Hippocampal formation (tissue), 2 donors: ENCODE measurements at places on chromosomes 1 and 21.

DNA sequence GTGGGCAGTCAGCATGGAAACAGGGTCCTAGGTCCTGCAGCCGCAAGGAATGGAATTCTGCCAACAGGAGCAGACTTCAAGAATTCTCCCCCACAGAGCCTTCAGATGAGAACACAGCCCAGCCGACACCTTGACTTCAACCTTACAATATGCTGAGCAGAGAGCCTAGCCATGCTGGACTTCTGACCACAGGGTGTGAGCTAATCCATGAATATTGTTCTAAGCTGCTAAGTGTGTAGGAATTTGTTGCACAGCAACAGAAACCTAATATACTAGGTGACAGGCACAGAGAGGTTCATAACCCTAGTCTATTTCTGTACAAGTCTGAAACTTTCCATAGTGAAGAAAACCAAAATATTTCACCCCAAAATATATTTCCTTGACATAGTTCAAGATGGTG lies 32.9 kb upstream of the IFNGR2 start:
- DNase-seq: no peak

- peak; percentile 67 for DNase-seq
Measured at GRCh38 chr1:67149179-67149770, 14.5 kb upstream of the C1orf141 start.

DNA sequence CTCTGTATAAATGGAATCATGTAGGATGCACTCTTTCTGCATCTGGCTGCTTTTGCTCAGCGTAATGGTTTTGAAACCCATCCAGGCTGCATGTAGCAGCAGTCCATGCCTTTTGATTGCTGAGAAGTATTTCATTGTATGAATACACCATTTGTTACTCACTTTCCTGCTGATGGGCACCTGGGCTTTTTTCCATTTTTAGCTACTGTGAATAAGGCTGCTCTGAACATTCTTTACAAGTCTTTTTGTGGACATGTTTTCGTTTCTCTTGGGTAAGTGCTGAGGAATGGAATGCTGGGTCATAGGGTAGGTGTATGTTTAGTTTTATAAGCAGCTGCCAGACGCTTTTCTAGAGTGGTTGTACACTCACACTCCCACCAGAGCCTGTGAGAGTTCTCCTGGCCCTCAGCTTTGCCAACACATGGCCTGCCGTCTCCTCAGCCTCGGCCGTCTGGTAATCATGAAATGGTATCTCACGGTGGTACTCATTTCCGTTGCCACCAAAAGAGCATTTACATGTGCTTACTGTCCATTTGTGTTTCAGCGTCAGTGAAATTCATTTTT lies 22.7 kb downstream of the SLX9 start:
- no peak for DNase-seq

GRCh38 chr21:36534656-36535055 lies 54.7 kb upstream of the CLDN14 start:
- no peak for DNase-seq

DNA sequence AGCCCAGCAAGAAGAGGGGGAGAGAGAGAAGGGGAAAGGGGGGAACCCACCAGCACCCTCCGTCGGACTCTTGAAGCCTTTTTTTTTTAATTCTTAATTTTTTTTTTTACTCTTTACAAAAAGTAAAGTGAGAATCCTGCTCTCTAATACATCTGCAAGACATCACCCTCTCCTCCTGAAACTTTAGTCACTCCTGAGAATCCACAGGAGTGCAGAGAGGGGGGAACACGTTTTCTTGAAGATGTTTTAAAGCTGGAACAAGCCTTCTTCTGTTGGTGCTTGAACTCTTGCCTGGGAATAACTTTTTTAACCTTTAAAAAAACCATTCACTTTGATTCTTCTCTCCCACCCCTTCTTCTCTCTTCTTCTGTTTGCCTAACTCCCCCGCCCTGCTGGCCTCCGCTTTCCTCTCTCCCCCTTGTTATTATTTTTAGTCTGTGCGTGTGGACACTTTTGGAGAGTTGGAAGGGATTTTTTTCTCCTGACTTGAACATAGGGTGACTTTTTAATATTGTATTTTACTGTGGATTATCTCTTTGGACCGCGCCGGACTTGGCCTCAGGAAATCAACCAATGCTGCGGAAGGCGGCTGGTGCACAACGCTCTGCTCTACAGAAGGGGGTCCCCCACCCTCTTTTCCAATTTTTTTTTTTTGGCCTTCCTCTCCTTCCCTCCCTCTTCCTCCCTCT lies 383 bp upstream of the PRRX1 start:
- no peak for DNase-seq

- DNase-seq: no peak
Measured at GRCh38 chr1:214824763-214825162, 221.8 kb downstream of the CENPF start.

DNA sequence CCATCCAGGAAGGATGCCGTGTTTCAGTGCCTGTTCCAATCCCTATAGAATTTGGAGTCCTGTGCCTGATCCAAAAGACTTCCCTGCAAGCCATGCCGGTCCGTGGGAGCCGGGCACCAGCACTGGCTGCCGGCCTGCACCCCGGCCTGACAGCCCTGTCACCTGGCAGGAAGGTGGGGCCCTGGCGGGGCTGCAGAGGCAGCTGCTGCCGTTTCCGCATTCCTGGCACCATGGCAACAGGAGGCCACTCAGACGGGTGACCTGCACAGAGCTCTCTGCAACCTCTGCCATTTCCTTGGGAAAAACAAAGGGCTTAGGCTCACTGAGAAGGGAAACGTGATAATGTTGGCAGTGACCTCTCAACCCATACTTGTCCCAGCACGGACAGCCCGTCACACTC lies 63.2 kb upstream of the TMEM51 start:
- no peak for DNase-seq

GRCh38 chr1:221824025-221824424 lies 82.1 kb upstream of the DUSP10 start:
- no peak for DNase-seq

- no peak for DNase-seq
Measured at GRCh38 chr1:204683284-204684205, 2.0 kb downstream of the LRRN2 start.

DNA sequence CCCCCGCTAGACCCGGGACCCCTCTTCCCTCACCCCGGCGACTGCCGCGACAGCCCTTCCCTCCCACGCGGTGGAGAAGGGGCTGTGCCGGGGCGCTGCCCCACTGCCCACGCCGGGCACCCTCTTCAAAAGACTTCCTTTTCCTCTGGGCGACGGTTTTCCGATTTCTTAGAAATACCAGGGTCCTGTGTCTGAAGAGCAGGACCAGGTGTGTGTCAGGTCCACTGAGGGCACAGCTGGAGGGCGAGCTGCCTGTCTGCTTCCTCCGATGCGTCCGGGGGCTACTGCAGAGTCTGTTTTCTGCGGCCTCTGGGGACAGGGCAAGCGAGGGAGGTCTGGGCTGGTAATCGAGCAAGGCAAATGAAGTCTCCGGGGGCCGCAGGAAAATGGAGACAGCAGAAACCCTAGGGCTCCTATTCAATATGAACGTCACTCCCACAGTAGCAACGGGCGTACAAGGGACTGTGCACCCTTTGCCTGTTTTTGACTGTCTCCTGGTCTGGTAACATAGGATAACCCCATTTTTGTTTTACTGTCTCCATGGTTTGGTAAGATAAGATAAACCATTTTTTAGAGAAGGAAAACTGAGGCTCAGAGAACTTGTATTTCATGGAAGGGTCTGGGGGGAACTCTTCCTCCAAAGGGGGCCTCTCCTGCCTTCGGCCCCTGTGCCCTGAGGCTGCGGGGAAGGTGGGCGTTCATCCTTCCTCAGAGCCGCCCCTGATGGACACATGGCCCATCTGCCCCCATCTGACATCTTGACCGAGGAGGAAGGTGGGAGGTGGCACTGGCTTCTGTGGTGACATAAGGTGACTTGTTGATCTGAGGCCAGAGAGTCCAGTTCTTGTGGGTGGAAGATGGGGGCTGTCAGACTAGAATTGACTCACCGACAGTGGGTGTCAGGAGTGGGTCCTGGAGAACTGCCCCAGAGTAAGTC lies 970 bp downstream of the TNFRSF1B start:
- DNase-seq: no peak

GRCh38 chr1:90351019-90351418 lies 356.1 kb downstream of the ZNF326 start:
- no peak for DNase-seq

DNA sequence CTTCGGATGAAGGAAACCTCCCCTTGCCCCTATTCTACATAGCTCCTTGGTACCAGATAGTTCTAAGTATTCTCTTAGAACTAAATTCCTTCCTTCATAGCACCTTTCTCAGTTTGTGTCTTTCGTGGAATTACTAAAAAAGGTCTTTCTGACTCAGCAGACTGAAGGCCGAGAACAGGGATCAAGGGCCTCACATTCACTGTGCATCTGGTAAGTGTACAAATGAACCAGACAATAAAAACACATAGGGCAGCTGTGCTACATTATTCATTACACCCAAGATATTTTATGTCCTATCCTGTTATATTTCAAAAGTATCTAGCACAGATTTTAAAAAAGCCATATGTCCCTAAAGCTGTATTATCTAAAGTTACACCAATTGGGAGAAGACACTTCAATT lies 62.9 kb upstream of the HP1BP3 start:
- no peak for DNase-seq

DNA sequence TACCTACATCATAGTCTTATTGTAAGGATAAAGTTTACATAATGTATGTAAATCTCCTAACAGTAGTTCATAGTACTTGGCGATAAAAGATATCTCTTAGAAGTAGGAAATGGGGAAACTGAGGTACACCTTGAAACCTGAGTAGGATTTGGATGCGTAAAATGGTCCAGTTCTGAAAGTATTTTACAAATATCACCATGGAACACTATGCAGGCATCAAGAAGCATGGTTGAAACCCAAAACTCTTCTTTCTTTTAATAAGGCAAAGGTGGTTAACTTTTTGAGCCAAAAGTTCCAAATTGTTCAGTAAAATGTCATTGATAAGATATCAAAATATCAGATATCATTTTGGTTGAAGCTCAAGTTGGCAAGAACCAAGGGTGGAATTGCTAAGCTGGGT lies 46.0 kb downstream of the ROR1 start:
- DNase-seq: no peak
